Stimulated activated CD8-positive, alpha-beta memory T cell treated with anti-CD3 and anti-CD28 coated beads, Interleukin-4, amount 100 ng/mL, for 4 hours (primary cell): ENCODE measurements at places on chromosomes 4 and X.

- no peak for DNase-seq
Observed at GRCh38 chr4:69714086-69714485, 46.3 kb downstream of the SULT1B1 start.

DNA sequence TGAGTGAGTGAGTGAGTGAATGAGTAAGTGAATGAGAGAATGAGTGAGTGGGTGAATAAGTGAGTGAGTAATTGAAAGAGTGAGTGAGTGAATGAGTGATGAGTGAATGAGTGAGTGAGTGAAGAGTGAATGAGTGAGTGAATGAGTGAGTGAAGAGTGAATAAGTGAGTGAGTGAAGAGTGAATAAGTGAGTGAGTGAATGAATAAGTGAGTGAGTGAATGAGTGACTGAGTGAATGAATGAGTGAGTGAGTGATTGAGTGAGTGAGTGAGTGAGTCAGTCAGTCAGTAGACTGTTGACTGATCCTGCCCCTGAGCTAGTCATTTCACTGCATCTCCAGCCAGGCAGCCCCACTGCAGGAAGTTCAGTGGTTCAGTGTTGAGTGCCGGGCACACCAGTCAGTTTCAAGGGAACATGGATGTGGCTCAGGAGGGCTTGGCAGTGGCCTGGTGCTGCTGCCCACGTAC lies 228.4 kb upstream of the PSAPL1 start:
- DNase-seq, result no peak

DNA sequence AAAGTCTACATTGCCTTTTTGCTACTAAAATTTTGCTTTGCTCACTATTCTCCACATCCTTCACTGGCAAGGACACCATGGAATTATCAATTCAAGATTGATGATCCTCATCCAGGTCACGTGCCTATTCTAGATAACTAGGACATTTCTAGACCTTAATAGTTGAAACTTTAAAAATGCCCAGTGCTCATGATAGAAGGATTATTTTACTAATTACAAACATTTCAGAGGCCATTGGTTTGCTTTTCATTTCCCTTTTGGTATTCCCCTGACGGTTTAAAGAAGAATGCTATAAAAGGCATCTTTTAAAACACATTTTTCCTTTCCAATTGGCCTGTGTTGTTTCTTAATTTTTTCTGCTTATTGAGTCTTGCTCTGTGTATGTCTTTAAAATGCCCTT lies 249.4 kb downstream of the NDST4 start:
- DNase-seq, result no peak

GRCh38 chrX:153672531-153673427 lies 834 bp downstream of the PNCK start:
- no peak for DNase-seq

GRCh38 chr4:140884431-140885058 lies 128.4 kb upstream of the TBC1D9 start:
- no peak for DNase-seq

DNA sequence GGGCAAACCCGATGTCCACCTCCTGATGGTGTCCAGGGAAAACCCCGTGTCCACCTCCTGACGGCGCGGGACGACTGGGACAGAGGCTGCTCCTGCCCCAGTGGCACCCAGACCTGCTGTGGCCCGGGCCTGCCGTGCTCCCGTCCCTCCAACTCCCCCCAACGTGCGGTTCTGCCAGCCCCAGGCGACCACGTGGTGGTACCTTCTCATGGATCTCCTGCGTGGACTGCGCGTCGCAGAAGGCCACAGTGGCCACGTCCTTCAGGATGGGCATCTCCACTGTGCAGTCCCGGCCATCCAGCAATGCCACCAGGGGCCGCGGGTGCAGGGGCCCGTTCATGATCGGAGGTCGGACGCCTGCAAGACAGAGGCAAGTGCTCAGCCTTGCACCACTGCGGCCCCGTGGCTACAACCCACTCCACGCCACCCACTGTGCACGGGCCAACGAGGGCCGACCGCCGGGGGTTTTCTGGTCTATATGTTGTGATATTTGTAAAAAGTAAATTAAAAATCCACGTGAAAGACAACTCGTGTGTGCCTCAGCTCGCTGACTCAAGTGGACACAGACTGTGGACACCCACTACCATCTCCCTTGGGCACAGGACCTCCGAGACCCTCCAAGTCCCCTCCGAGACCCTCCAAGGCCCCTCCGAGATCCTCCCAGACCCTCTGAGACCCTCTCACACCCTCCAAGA lies 10.8 kb downstream of the CTBP1 start:
- DNase-seq, result no peak

- DNase-seq, result no peak
Observed at GRCh38 chr4:123556526-123556925, 159.9 kb downstream of the SPRY1 start.

- DNase-seq, result no peak
Observed at GRCh38 chrX:67523932-67524331, 19.9 kb upstream of the AR start.

GRCh38 chrX:68261060-68261672 lies 172.1 kb downstream of the OPHN1 start:
- DNase-seq, result no peak

DNA sequence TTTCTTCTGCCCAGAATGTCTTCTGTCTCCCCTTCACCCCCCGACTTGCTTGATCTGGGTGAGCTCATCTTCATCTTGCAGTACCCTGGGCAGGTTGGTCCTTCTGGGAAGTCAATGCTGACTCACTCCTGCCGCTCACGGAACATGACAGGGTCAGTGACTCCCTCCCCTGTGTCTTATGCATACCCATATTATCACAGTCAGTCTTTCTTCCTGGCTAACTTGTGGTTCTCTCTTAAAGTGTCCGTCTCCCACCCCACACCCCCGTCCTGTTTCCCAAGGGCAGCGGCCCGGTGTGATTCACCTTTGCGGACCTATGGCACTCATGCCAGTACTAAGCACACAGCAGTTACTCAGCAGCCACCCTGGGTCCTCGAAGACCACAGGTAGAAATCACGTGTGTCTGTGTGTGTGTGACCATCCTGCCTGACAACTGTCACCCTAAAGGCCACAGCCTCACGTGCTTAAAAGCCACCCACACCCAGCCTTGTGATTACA lies 17.7 kb downstream of the IQSEC2 start:
- DNase-seq, result no peak

DNA sequence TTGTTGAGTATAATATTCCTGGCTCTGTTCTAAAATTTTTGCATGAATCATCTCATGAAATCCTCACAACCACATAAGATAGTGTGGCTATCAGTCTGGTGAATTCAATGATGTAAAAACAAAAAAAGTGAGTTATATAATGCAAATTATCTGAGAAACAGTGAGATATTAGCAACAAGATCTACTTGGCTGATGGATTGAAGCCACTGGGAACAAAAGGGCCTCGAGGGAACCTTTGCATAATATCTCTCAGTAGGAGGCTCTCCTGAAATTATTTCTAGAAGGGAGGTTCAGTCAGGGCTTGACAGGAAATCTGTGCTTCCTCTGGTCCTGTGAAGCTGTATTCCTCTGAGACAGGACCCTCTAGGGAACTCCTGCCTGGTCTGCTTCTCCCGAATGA lies 30.1 kb upstream of the NUP54 start:
- DNase-seq, result no peak

DNA sequence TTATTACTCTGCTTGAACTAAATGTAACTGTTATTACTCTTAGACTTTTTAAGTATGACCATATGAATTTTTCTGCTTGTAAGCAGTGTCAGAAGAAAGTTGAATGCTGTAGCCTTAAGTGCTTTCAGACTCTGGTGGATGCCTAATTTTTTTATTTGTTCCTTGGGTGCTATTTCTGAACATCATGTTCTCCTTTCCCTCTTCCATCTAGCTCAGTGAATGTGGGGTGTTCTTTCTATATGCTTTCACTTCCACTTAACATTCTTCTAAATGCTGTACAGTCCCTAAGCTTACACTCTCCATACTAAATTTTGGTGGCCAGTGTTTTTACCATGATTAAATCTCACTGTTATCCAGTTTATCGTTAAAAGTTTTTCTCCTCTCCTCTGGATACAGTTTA lies 3.6 kb downstream of the DCK start:
- no peak for DNase-seq

GRCh38 chr4:184016759-184017668 lies 111.9 kb downstream of the STOX2 start:
- no peak for DNase-seq

GRCh38 chr4:139611391-139611790 lies 54.2 kb upstream of the MGST2 start:
- DNase-seq, result no peak

GRCh38 chrX:57587607-57588006 lies 4.2 kb upstream of the ZXDB start:
- DNase-seq, result no peak

GRCh38 chr4:2928242-2929176 lies 34.7 kb downstream of the NOP14 start:
- DNase-seq, result no peak

DNA sequence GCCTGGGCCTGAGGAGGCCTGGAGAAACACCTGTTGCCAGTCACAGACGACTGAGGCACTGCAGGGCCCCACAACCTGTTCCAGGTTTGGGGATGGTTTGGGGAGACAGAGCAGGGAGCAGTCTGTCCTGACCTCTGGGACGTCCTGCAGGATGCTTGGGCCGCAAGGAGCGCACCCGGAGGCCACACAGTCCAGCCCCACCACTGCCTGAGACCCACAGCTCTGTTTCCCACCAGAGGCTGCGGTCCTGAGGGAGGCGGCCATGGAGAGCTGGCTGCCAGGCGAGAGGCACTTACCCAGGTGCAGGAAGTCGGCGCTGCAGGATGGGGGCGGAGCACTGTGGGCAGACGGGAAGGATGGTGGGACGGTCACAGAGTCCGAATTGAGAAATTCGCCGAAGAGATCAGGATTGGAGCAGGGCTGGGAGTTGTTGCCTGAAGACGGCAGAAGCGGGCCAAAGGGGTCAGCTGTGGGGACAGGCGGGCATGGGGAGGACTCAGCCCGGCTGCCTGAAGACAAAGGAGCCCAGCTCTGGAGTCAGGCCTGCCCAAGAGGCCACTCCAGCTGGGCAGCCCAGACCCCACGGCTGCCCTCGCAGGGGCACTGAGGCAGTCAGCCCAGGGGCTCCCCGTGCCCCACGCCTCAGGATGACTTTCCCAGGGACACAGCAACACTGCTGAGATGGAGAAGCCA lies 40.3 kb upstream of the CPLX1 start:
- no peak for DNase-seq

GRCh38 chr4:80239480-80240150 lies 26.8 kb upstream of the FGF5 start:
- no peak for DNase-seq

DNA sequence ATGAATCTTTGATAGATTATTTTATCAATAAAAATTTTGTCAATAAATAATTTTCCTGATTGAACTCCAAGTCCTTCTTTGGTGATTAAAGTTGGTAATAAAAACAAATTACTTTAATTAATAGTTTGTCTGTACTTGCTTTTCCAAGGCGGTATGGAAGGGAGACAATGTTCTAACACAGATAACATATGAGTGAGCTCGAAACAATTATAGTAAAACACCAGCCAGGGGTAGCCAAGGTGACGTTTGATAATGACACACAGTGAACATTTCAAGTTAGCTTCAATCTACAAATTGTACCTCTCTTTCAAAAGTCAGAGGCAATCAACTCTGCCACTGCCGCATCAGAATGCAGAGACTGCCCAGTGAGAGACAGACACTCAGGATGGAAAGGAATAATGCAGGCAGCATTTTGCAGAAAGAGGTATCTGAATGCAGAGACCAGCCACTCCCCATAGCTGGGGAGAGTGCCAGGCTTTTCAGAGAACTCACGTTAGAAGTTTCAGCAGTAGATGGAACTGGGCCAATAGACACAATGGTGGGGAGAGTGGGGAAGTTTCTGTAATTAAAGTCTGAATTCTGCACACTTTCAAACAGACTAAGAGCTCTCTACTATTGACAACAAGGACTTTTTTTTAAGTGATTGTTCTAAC lies 18.1 kb upstream of the ATOH1 start:
- DNase-seq, result no peak

GRCh38 chr4:159017323-159018026 lies 85.4 kb upstream of the RAPGEF2 start:
- DNase-seq, result no peak

DNA sequence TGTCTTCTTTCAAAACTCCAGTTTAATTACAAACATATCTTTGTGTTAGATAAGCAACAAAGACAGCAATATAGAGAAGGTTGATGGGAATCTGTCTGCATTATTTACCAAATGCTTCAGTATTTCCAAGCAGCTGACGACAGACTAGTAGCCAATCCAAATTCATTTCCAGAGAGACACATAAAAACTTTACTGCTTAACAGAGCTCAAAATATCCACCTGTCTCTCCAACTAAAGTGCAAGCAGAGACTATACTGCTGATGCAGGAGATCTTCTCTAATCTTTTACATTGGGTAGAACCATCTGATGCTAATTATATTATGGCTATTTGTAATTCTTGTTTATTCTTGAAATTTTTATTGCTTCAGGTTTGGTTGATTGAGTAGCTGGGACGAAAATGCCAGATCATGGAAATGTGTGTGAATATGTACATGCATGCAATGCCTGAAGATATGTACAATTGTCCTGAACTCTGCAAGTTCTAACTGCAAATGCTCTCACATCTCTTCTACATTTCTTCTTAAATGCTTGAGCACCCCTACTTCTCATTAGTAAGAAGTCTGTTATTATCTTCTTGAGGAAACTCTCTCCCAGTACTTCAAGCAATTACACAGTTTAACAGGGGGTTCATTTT lies 200.0 kb downstream of the PDHA2 start:
- no peak for DNase-seq

DNA sequence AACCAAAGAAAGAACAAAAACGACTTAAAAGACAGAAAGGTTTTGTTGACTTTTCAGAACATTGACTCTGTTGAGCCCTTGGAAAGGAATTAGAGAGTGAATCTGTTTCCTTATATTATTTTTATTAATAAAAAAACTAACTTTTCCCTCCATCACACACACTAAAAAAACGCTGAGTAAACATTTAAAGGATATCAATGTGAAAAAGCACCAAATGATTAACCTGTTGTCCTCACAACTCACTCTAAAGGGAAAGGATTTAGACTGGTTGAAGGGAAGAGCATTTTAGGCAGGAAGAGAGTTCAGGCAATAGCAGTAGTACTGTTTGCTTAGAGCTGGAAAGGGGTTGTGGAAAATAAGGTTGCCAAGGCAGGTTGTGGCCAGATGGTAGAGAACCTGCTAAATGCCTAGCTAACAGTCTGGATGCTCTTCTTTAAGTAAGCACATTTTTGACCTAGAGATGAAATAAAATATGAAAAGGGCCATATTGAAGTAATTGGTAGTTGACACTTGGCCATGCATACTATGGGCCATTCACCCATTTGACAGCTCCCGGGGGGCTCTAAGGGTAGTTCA lies 98.0 kb upstream of the NDP start:
- DNase-seq, result no peak

DNA sequence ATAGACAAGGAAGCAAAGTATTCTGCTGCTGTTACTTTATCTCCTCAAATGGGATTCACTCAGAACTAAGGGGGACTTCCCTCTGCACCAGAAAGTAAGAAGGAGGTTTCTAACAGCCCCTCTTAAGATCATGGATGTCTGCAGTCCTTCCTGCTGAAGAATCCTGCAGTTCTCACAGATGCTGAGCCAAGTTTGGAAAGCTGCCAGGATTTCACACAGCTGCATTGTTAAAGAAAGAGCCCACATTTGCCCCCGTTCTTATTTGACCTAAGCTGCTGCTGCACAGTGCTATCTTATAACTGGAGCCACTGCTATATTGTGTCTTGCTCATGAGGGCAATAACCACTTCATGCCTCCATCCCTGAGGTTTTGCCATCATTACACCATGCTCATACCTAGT lies 81.1 kb downstream of the FAAH2 start:
- DNase-seq, result no peak
